Activated T-helper 17 cell treated with anti-CD3 and anti-CD28 coated beads, Interleukin-2, amount 50 U/mL, for 72 hours (primary cell): ENCODE measurements at places on chromosomes 4 and X. TPM values are rescaled to one million over a fixed set of nuclear protein-coding genes. Genes with fewer than 3 reads are reported as not detected.

MAPK10 gene
- 0.87 TPM for total RNA-seq

SOWAHD gene
- 0.26 TPM for total RNA-seq

NPNT gene
- total RNA-seq, result not detected

SORBS2 gene
- not detected for total RNA-seq

FRYL gene
- 83.1 TPM for total RNA-seq

SH2D1A gene
- 45.5 TPM for total RNA-seq
